ENCODE measurements at places on chromosomes 2 and 18.
A peak's percentile ranks its signal among the peaks of the same experiment; 100 is the strongest.

GRCh38 chr2:142598846-142599245 lies 278.6 kb upstream of the KYNU start:
- no peak for DNase-seq

DNA sequence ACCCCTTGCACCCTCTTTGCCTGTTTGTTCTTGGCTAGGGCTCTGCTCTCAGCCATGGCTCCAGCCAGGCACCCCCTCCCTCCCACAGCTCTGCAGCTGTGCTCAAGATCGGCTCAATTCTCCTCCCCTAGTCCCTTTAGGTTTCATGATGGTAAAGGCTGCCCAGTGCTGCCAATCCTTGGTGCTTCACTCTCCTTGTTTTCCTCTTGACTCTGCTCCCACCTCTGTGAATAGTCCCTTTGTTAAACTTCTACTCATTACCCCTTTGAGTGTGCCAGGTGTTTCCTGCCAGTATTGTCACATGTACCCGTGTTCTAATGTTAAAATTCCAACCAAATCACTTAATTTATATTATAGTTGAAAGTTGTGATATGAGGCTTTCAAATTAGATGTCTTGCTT lies 101.0 kb upstream of the CERS6 start:
- no peak for DNase-seq

- no peak for DNase-seq
These were observed 99.4 kb upstream of the RASGRP3 start for GRCh38 chr2:33377048-33377447.

DNA sequence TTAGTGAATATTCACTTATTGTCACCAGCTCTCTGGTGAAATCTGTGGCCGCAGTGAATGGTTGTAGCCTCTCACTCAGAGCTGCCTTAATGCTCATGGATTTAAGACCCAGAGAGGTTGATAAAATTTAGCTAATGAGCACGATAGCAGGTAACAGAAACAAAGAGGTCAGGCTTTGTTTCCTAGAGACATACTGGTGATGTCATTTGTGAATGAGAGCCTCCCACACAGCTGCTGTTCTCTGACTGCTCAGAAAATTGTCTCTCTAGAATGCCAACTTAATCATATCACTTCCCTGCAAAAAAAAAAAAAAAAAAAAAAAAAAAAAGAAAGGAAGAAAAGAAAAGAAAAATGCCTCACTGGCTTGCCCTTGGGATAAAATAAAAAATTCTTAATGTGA lies 411.7 kb upstream of the MYT1L start:
- no peak for DNase-seq

- DNase-seq = no peak
These were observed 3.0 kb upstream of the INPP1 start for GRCh38 chr2:190340369-190340768.

GRCh38 chr2:239120664-239121063 lies 272.8 kb downstream of the TWIST2 start:
- DNase-seq = no peak

- no peak for DNase-seq
These were observed 172.2 kb downstream of the SUCLG1 start for GRCh38 chr2:84286878-84287277.

DNA sequence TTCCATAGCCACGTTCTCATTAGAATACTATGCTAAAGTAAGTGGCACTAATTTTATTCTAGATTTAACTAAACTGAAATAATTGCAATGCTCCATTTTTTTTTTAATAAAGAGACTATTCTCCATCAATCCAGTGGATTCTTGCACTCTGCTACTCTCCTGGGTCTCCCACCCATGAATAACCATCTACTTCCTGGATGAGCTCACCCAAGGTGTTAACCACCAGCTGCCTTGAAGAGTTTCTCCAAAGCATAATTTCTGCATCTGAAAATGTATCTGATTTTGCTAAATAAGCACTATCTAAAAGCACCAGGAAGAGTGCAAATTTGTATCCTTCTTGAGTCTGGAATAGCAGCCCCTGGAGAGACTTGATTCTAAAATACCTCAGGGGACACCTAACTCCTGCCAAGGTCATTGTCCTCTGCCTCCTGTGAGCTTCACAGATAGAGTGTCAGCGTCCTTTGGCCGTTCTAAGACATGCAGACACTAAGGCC lies 41.6 kb upstream of the SH3BP4 start:
- DNase-seq = no peak

DNA sequence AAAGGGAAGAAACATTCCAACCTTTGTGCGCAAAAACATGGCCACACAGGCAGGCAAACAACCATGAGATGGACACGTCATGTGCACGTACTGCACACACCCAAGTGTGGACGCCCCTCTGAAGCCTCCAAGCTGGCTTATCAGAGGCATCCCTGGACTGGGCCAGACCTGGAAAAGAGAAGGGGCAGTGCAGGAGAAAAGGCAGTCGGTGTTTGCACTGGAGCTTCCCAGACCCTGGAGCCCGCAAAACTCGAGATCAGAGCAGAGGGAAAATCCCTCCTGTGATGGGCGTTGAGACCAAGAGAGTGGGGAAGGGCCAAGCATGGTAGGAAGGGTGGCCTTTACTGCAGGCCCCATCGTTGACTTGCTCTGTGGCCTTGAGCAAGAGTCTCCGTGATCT lies 269.5 kb downstream of the CYRIA start:
- DNase-seq = no peak

- no peak for DNase-seq
These were observed 210.4 kb downstream of the TMEM163 start for GRCh38 chr2:134508391-134508790.

DNA sequence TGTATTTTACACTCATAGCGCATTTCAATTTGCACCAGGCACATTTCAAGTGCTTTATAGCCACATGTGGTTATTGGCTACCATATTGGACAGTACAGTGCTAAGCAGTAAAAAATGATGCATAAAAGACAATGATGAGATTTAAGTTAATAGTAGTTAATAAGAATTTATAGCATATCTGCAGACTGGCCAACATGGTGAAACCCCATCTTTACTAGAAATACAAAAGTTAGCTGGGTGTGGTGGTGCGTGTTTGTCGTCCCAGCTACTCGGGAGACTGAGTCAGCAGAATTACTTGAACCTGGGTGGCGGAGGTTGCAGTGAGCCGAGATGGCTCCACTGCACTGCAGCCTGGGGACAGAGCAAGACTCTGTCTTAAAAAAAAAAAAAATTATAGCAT lies 9.7 kb downstream of the DRC1 start:
- DNase-seq = no peak

DNA sequence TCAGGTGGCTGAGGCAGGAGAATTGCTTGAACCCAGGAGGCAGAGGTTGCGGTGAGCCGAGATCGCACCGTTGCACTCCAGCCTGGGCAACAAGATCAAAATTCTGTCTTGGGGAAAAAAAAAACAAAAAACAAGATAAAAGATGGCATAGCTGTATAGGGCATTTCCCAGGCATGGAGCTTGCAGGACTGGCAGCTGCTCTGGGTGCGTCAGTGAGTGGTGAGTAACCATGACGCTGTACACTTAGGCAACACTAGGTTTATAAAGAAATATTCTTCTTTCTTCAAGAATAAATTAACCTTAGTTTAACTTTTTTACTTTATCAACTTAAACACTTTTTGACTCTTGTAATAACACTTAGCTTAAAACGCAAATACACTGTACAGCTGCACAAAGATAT lies 15.4 kb downstream of the TGOLN2 start:
- DNase-seq = no peak

GRCh38 chr2:213232649-213233437 lies 51.4 kb upstream of the SPAG16 start:
- peak; percentile 25 for DNase-seq

DNA sequence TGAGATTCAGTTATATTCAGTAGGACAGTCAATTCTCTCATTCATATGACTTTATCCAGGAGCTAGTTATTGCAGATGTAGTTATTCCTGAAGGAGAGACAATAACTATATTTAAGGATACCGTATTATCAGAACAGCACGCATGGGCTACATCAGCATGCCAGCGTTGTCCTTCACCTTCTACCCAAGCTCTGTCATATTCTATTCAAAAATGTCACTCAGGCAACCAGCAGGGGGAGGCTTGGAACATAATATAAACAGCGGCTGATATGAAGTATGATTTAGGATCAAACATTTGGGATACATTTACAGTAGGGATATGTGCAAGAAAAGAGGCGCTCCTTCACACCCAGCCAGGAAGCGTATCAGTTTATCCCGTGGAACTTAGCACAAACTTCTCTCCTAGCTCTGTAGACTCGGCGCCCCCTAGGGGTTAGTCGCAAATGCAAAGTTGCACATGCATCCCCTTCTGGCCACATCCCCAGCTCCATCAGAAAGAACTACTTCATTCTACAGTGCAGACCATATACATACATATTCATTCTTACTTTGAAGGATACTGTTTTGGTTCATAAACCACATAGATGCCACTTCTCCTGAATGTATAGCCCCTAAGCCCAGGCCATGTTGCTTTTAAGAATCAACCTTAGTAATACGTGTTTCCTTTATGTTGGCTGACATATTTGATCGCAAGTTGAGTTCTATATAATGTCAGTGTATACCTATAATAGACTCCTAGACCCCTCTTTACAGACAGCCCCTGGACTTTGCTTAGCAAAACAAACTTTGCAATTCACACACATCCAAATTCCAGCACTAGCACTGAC lies 759.4 kb downstream of the ADCYAP1 start:
- DNase-seq = peak; percentile 17

GRCh38 chr2:30356071-30356470 lies 91.0 kb upstream of the LCLAT1 start:
- no peak for DNase-seq
